ENCODE measurements at places on chromosomes 2 and 18. TPM values are rescaled to one million over a fixed set of nuclear protein-coding genes. Genes with fewer than 3 reads are reported as not detected.

DNA sequence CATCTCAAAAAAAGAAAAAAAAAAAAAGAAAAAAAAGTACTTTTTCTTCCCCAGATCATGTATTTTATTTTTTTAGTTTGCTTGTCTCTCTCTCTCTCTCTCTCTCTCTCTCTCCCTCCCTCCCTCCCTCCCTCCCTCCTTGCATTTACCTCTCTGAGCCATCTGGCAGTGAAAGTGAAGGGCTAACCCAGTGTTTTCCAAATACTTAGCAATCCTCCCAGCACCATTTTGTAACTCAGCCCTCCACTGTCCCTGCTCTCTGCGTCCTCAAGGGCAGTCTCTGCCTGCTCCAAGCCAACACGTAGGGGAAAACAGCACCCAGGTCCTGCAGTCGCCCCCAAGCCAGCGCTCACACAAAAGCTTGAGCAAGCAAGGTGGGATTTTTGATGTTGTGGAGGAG, 19.6 kb upstream of the TEX44 start:
- no peak for DNase-seq

- no peak for DNase-seq
Observed at GRCh38 chr2:144426355-144426754, 93.6 kb downstream of the ZEB2 start.

- DNase-seq: no peak
Observed at GRCh38 chr2:16899958-16900357, 234.3 kb upstream of the CYRIA start.

The KRTCAP3 gene
- 0.88 TPM for total RNA-seq

- DNase-seq: no peak
Observed at GRCh38 chr18:382423-382984, 114.7 kb upstream of the THOC1 start.

The ANKRD62 gene
- total RNA-seq: 0.15 TPM

DNA sequence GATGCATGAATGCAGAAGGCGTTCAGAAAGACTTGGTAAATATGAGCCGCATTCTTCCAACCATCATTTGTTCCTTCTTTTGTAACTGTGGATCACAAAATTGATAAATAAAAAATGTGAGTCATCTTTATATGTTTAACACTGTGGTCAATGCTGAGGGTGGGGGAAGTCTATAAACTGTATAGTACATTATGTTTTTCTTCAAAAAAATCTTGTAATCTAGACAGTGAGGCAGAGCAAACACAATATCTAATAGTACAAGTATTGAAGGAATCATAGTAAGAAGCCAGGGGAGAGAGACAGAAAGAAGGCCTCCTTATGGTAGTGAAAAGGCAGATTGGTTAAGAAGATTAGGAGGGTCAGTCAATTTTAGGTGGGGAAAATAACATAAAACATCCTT, 30.7 kb upstream of the CALCRL start:
- DNase-seq: no peak

DNA sequence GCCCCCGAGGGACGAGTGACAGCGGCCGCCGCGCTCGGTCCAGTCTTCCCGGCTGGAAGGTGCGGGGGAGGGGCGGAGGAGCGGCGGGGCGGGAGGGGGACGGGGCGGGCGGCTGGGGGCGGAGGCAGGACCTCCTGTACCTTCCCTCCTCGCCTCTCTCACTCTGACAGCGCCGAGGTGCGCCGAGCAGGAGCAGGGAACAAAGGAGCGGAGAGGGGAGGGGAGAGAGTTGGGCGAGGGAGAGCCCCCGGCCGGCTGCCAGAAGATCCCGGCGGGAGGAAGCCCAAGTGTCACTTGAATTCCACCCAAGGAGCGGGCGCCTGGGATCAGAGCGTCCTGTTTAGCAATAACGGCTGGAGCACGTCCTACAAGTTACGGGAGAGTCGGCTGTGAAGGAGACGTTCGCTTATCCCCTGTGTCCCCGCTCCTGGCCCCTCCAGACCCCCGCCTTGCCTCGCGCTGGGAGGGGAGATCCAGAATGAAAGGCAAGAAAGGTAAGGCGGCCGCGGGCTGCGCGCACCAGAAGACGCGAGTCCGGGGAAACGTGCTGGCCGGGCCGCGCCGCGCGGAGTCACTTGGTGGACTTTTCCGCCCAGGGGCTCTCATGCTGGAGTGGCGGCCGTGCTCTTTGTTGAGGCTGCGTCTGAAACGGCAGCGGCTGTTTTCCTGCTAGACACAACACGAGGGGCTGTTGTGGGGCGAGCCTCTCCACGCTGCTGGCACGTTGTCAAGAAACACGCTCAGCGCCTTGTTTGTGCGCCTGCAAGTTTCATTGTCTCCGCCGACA, at the start of gene TGIF1:
Gene TGIF1, plus strand, starts transcription at position 161 of the 787 bp plus-strand sequence. Its CDS starts 318 bp downstream, at position 479.
- peak; percentile 92 for DNase-seq

DNA sequence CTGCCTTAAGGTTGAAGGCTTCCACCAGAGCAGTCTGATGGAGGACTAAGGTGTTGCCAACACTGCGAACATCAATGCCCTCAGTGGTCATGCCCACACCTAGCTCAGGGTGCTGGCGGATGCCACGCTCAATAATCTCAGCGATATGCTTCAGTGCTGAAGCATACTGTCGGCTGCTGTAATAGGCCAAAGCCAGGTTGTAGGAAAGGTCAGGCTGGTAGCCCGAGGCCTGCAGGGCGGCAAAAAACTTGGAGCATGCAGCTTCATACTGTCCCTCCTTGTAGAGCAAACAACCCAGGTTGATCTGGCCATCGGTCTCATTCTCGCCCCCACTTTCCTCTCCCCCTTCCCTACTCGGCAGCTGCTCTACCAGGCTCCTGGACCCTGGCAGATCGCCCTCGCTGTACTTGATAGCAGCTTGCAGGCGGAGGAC, 159.4 kb downstream of the AGPS start:
- DNase-seq: no peak

The C2orf80 gene
- total RNA-seq: not detected

DNA sequence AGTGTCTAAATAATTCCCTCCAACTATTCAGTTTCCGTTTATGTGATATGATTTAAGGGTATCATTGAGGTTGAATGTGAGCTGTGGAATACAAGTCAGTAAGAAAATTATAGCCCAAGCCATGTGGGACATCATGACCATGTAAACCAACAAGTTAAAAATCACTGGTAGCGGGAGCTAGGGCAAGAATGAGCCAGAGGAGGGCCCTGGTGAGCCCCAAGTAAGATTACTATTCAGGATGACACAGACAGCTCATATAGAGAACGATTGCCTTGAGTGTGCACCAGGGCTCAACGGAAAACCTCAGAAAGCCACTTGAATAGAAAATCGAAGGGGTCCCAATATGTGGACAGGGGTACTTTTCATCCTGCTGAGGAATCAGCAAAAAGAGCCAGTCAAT, 87.8 kb upstream of the RBMS1 start:
- peak; percentile 49 for DNase-seq

DNA sequence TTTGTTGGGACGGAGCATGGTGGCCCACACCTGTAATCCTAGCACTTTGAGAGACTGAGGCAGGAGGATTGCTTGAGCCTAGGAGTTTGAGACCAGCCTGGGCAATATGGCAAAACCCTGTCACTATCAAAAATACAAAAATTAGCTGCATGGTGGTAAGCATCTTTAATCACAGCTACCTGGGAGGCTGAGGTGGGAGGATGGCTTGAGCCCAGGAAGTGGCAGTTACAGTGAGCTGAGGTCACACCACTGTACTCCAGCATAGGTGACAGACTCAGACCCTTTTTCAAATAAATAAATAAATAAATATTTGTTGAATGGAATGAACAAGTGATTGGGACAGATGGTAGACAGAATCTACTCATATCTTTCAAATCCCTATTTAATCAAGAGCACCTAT, 5.7 kb upstream of the ITPRIPL1 start:
- no peak for DNase-seq

The MROH2A gene
- not detected for total RNA-seq

- no peak for DNase-seq
Observed at GRCh38 chr2:44464437-44464836, 102.7 kb downstream of the CAMKMT start.
